ENCODE measurements at places on chromosomes 4 and X.

DNA sequence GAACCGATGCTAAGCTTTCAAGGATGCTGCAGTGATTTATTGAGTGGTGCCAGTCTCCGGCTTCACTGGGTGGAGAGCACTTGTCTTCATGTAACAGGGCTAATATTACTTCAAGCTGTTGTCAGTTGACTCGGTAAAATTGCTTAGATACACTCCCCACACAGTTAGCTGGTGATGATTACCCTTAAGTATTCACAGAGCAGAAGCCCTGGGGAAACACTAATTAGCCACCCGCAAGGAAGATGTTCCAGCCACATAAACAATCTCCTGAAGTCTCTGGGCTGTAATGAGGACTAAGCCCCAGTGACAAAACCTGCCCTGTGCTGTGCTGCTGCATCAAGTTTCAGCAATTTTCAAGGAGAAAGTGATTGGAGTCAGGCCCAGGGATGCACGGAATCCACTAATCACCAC is 37.3 kb upstream of the GK2 start:
- no peak for DNase-seq

GRCh38 chr4:156248917-156249316 is 295.3 kb upstream of the CTSO start:
- DNase-seq: no peak

DNA sequence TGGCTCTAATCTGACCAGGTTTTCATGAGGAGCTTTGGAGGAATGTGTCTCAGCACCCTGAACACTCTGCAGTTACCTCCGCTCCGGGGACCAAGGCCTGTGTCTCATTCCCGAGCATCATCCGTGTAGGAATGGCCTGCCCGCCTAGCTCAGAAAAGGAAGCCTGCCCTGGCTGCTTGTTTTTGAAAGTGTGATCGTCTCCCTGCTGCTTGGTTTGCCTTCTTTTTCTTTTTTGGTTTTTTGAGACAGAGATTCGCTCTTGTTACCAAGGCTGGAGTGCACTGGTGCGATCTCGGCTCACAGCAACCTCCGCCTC is 73.3 kb downstream of the CRLF2 start:
- no peak for DNase-seq

DNA sequence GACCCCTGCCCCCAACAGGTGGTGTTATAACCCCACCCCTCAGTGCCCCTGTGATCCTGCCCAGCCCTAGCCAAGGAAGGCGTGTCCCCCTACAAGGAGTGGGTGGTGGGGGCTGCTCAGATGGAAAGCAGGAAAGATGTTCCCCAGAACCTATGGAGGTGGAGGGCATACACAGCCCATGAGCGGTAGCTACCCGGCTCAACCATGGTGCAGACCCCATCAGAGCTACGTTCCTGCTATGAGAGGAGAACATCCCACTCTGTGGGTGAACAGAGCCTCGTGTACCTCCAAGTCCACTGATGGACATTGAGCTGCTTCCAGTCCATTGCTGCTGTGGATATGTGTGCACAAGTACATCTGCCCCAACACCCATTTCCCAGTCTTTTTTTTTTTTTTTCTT is 71.1 kb downstream of the SHOX start:
- DNase-seq: no peak

DNA sequence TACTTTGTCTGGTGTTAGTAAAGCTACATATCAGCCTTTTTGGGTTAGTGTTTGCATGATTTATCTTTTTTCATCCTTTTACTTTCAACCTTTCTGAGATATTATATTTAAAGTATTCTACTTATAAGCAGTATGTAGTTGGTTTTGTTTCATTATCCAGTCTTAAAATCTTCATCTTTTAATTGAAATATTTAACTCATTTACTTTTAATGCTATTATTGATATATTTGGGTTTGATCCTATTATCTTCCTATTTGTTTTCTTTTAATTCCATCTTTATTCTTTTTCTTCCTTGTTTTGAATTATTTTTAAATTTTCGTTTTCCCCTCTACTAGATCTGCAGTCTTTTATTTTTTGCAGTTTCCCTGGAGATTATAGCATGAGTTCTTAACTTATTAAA is 44.0 kb downstream of the CLDN22 start:
- DNase-seq: no peak

GRCh38 chr4:97653701-97654100 is 489.6 kb downstream of the STPG2 start:
- no peak for DNase-seq

- no peak for DNase-seq
Measured at GRCh38 chr4:125522992-125523391, 208.2 kb downstream of the FAT4 start.

GRCh38 chr4:20086067-20086798 is 165.5 kb upstream of the SLIT2 start:
- no peak for DNase-seq

GRCh38 chrX:152942077-152942442 is 44.2 kb downstream of the ZNF185 start:
- peak; percentile 9 for DNase-seq

DNA sequence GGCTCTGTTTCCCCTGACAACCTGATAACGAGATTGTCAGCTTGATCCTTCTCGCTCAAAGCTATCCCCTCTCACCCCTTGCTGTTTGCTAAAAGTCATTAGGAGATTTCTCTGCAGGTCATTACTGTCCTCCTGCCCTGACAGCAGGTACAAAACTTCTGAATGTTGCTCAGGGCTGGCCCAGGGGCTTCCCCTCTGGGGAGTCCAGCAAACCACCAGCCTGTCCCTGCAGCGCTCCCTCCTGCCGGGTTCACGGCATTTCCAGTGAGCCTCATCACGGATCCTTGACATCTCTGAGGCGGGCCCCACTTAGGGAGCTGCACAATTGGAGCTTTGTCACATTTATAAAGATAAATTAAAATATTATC is 5.2 kb upstream of the SORCS2 start:
- no peak for DNase-seq

DNA sequence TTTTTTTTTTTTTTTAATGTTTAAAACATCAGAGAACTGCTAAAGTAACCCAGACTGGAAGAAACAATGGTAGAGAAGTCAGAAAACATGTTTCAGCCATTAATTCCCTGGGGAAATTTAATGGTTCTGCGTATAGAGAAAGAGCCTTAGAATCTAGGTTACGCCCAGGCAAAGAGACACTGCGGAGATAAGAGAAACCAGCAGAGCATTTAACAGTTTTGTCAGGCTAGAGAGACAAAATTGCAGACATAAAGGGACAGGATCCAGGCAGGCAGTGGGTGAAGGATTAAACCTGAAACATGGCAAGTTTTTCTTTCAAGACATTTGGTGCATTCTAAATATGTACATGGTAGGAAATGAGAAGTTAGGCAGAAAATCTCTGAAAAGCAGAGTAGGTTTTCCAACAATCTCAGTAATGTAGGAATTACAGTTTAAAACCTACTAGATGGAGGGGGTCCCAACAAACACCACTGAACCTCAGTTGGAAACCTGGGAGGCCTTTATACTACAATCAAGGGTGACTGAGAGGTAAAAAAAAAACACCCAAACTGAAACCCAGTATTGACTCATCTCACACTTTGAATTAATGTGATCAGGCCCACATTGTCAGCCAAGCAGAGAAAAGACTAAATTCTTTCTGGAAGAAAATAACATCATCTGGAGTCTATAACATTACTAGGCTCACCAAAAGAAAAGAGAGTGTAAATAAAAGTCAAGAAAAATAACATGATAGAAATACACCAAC is 254.2 kb upstream of the NWD2 start:
- DNase-seq: no peak

DNA sequence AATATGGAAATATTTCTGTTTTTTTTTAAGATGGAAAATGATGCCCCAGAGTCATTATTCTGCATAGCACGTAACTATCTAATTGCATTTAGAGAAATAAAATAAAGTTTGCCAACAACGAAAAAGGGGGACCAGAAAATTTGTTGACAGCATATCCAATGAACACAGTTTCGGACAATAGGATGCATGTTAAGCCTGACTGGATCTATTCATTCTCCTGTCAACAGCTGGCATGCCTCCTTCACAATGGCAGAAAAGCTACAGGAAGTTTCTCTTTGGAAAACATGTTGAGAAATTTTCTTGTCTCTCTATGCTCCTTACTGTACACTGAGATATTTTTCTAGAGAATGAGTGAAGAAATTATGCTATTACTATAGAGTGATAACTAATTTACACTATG is 262.5 kb downstream of the GRID2 start:
- no peak for DNase-seq

- DNase-seq: no peak
Measured at GRCh38 chr4:15657366-15657765, 2.2 kb upstream of the FBXL5 start.

DNA sequence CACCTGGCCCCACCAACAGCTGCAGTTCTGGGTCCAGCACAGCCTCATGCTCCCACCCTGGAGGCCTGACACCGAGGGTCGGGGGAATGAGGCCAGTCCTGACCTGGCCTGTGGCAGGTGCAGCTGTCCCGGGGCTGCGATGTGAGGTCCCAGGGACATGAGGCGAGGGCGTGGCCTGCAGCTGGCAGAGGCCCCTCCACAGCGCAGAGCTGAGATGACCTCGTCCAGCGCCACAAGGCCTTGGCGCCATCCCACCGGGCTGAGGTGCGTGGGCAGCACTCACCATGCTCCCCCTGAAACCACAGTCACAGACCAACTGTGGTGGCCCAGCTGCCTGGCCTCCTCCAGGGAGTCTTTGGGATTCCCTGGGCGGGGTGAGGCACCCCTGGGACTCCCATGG is 26.6 kb upstream of the ADRA2C start:
- no peak for DNase-seq

- no peak for DNase-seq
Measured at GRCh38 chr4:161329852-161330251, 833.9 kb downstream of the FSTL5 start.

- DNase-seq: no peak
Measured at GRCh38 chr4:60934566-60935295, 265.4 kb upstream of the ADGRL3 start.

- peak; percentile 23 for DNase-seq
Measured at GRCh38 chr4:48290146-48290772, 20.6 kb upstream of the TEC start.

GRCh38 chrX:123138473-123138872 is 45.6 kb upstream of the GRIA3 start:
- DNase-seq: no peak

DNA sequence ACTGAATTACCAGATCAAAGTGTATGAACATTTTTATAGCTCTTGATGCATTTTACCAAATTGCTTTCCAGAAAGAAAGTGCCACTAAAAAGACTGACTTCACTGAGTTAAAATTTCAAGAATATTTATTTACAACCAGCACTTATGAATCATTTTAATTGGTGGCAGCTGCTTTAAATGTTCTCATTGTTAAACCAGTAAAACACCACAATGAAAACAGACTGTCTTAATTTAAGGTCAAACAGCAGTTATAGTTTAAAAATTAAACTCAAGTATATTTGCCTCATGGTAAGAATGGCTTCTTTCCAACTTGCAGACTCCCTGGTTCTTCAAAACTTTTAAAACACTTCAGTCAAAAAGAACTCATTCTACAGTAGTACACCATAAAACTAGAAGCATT is 36.9 kb downstream of the AMMECR1 start:
- no peak for DNase-seq

GRCh38 chr4:168825975-168826374 is 184.1 kb downstream of the CBR4 start:
- DNase-seq: no peak

DNA sequence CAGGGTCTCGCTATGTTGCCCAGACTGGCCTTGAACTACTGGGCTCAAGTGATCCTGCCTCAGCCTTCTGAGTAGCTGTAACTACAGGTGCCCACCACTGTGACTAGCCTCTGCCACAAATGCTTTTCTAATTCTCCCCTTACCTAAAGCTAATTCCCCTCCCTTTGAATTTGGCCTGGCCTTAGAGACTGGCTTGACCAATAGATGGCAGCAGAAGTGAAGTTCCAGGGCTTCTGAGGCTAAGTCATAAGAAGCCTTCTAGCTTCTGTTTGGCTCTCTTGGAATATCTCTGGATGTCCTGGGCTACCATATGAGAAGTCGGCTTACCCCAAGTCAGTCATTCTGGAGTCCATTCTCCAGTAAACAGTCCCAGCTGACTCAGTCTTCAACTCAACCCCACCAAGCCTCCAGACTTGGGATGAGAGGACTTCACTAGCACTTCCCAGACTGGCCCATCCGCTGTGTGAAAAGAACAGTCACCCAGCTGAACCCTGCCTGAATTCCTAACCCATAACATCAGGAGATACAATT is 61.0 kb downstream of the HPRT1 start:
- DNase-seq: no peak

DNA sequence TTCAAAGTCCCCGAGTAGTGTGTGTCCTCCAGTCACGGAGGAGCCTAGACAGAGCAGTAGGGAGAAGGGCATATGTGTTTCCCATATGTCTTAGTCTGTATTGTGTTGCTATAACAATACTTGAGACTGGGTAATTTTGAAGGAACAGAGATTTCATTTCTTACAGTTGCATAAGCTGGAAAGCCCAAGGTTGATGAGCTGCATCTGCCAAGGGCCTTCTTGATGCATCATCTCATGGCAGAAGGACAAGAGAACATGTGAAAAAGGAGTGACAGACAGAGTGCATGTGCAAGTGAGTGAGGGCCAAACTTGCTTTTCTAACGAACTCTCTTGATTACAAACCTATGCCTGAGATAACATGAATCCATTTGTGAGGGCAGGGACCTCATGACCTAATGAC is 243.4 kb downstream of the ARHGAP10 start:
- no peak for DNase-seq

- DNase-seq: no peak
Measured at GRCh38 chr4:106136777-106137331, 179.2 kb downstream of the TBCK start.

DNA sequence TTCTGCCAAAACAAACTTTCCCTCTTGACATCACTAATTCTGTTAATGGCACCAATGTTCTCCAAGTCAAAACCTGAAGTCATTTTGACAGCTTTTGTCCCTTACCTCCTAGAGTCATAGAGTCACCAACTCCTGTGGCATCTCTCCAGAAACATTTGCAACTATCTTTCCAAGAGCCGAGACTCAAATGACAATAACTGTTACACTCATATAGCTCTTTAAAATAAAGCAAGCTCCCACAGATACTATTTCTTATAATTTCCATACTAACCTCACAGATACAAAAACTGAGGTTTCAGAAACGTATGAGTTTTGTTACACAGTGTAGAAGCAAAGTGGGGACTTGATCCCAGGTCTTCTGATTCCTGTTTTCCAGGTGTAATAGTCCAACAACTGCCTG is 18.3 kb downstream of the GPRIN3 start:
- no peak for DNase-seq

GRCh38 chrX:110081320-110081719 is 78.4 kb downstream of the TMEM164 start:
- DNase-seq: no peak

DNA sequence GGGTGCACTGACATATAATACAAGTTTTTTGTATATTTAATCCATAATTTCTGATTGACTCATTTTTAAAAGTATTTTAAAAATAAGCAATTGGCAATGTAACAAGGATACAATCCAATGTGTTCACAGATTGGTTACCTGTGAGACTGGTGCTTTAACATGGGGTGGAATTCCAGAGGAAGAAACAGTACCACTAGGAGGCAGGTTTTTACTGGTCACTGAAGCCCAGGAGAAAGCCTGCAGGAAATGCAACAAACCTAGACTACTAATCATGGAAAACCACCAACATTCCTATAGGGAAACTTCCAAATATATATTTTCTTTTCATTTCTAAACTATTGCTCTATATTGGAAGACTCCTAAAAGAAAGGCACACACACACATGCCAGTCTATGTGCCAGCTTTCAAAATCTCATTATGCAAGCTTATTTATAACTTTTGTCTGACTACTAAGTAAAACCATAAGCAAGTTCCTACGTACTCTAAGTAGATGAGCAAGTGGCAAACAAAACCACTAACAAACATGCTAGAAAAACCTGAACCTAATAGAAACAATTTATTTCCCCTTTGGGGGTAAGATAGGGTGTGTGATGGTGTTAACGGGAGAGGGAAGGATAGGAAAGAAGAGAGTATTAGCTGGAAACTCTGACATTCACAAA is 19.2 kb downstream of the G3BP2 start:
- no peak for DNase-seq

Measured in activated CD4-positive, alpha-beta memory T cell treated with anti-CD3 and anti-CD28 coated beads for 36 hours (primary cell).